ENCODE measurements at places on chromosomes 3 and 15.

GRCh38 chr3:42898896-42899675 is 6.9 kb upstream of the ZNF662 start:
- no peak for DNase-seq

GRCh38 chr15:72230197-72231065 is 559 bp downstream of the PKM start:
- DNase-seq: peak; percentile 54

DNA sequence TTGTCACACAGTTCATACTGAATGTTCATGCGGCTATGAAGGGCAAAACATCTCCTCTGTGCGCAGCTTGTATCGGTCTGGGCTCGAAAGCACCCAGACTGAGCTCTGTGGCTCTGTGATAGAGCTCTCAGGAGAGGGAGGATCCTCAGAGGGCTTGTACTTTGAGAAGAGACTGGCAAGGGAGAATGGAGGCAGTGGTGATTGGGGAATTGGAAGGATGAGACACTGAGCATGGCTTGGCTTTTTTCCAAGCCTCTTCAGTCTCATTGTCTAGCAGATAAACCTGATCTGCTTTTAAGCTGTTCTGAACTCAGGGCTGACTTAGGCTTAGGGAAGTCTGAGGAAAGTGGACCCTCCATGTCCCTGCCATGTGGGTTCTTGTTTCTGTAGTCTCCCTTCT is 43.0 kb downstream of the RAD54L2 start:
- no peak for DNase-seq

- DNase-seq: no peak
Measured at GRCh38 chr15:84874981-84875699, 9.3 kb upstream of the SLC28A1 start.

- DNase-seq: no peak
Measured at GRCh38 chr3:158685159-158685558, 12.7 kb upstream of the LXN start.

GRCh38 chr3:131036200-131036816 is 9.6 kb downstream of the NEK11 start:
- no peak for DNase-seq

DNA sequence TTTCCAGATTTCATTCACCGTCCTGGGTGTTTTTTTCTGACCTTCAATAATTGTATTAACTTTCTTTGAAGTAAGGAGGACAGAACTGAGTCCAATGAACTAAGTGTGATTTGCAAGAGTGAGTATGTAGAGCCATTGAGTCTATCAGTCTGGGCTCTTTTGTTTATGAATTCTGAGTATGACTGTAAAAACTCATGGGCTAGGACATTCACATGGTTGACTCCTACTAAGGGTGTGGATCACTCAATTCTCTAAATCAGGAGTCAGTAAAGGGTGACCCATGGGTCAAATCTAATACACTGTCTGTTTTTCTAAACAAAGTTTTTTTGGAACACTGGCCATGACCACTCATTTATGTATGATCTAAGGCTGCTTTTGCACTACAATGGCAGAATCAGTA is 269.0 kb downstream of the ZNF385D start:
- DNase-seq: no peak

DNA sequence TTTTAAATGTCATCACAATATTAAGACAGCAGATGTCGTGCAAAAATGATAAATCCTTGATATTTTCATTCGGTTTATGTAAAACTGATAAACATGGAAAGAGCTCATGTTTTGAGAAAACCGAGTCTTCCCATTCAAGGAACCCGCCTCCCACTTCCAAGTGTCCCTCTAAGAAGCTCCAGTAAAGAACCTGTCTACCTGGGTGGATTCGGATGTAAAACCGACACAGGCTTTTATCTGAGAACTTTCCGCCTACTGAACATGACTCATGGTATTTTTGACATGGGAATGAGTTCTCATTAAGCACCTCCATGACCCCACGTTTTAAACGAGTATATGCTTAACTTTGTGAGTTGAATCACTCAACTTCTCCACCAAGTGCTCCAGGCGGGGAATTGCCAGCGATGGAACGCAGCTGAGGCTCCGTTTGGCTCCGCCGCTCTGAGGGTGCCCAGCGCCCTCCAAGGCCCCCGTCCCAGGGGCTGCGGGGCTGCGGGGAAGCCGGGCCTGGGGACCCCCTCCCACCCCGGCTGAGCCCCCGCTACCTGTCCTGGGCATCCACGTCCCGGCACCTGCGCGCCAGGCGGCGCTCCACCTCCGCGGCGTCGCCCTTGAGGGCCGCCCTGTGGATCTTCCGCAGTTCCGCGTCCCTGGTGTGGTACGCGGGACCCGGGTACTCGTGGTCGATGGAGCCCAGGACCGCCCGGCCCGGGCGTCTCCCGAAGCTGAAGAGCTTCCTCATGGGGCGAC is 119.9 kb downstream of the LMLN start:
- DNase-seq: peak; percentile 35

DNA sequence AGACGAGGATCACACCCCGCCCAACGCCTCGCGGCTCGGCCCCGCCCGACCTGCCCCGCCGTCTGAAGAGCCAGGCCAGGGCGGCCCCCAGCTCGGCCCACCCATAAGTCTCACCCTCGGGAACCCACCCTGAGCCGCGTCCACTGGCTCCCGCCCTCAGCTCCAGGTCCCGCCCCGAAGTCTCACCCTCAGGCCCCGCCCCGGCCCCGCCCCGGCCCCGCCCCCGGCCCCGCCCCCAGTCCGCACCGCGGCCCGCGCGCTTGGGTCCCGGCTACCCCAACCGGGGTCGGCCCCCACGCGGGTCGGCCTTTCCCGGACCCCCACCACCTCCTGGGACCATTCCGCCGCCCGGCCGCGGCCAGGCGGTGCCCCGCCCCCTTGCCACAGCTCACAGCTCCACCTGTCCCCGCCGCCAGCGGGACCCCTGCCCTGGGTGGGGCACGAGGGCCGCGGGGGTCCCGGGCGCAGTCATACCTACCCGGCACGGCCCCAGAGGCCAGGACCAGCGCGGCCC is 489 bp downstream of the CSPG5 start:
- peak; percentile 9 for DNase-seq

- no peak for DNase-seq
Measured at GRCh38 chr15:55267401-55268175, 22.0 kb downstream of the RAB27A start.

GRCh38 chr15:40988156-40988555 is 34.9 kb downstream of the CHAC1 start:
- no peak for DNase-seq

GRCh38 chr3:11764931-11765363 is 81.7 kb downstream of the TAMM41 start:
- no peak for DNase-seq

DNA sequence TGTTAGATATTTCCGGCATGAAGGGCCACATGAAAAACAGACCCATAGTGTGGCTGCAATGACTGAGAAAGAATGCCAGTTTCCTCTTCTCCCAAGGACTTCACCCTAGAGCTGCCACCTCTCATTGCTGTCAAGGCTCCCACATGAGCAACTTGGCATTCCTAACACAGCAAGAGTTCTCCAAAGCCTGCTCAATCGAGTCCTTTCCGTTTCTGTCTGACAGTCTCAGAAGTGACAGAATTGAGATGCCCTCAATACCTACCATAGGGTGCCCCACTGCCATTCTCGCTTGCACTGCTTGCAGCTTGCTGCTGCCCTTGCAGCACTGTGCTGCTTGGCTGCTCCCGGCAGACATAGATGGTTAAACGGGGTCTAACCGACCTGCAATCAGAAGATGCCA is 44.3 kb downstream of the UBP1 start:
- no peak for DNase-seq

DNA sequence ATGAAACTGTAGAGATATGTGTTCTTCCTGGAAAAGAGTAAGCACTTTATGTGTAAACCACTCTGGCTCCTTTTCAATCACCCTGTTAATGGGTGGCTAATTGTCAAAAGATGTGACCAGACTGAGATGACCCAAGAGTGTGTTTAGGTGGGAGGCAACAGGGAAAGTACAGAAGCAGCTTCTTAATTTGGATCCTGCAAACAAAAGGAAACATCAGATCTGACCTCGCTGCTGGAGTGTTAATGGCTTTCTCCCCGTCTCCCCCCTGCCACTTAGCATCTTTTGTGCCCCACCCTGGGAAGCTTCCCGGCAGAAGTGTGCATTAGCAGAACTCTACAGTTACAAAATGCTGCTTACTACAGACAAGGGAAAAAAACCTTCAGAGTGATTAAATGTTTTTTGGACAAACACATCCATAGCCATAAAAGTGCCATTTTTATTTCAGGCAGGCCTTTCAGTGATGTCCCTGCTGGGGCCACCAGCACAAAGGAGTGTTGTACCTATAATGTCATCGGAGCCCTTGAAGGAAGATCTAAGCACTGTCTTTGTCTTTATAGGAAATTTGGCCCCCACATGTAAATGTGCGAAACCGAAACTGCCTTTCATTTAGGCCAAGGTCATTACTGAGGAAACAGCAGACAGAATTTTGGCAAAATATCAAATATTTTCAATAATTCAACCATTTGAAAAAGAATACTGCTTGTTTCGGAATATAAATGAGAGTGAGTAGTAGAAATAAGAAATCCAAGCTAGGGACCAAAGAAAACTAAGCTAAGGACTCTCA is 311.0 kb downstream of the WDR72 start:
- no peak for DNase-seq

DNA sequence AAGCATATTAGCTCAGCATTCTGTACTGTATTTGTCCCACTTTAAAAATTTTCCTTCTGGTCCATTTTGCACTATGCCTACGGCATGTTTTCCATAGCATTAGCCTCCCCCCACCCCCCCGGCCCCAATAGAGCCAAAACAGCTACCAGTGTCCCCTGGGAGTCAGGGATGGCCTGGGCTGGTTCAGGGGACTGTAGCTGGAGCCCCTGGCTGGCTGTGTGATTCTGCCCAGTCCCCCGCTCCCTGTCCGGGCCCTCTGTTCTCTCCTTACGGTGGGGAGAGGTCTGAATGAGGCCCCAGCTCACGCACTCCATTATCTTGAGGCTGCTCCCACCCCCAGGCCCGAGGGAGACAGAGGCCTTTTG is 70.1 kb downstream of the KLF15 start:
- DNase-seq: no peak

DNA sequence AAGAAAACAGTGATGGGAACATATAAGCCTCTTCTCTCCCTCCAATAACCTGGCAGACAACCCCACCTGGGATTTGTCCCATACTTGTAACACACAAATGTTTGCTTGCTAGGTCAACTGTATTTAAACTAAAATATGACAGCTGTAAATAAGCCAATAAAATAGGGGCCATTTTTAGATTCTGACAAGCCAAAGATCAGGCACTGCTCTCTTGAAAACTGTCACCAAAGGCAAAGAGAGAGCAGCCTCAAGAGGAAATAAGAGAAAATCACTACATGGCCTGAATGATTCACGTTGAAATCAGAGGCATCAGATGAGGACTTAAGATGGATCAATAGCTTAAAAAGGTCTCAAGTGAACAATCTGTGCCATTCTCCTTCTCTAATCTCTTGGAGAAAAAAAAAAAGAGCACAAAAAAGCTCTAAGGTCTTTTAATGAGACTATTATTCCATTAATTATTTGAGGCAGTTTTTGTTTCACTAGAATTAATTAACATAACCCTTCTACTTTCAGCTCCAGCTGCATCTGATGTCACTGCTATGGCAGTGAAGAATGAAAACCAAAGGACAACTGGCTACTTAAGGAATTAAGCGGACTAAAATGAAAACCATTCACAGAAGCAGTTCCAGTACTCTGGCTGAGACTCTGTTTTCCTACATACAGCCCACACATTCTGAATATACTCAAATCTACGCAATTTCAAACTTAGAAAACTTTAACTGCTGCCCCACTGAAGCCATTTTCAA is 19.0 kb downstream of the MYO5A start:
- no peak for DNase-seq

DNA sequence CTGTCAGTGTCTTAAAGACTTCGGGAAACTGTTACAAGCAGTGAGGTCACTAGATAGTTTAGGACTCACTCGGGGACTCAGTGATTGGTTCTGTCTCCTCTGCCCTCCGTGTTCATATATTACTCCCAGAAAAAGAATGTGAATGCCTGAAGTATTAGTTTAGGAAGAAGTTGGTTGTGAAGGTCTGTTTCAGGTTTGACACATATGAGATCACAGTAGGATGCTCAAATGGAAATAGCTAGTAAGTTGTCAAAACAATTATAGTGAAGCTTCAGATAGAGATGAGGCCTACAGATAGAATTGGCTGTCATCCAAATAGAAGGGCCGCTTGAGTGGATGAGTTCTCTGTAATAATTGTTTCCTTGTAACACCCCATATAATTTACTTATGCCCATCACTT is 172.6 kb downstream of the PLCL2 start:
- DNase-seq: no peak

DNA sequence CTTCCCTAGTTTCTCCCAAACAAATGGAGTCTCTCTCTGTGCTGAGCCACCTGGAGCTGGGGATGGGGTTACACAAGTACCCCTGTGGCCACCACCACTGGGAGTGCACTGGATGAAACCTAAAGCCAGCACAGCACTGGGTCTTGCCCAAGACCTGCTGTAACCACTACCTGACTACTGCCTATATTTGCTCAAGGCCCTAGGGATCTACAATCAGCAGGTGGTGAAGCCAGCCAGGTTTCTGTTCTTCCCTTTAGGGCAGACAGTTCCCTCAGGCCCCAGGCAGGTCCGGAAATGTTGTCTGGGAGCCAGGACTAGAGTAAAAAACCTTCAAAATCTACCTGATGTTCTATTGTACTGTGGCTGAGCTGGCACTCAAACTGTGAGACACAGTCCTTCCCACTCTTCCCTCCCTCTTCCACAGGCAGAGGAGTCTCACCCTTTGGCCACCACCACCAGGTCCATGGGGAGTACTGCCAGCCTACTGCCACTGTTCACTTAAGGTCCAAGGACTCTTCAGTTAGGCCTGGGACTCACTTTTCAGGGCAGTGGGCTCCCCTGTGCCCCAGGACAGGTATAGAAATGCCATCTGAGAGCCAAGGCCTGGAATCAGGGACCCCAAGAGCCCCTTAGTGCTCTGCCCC is 23.8 kb downstream of the C3orf20 start:
- no peak for DNase-seq

DNA sequence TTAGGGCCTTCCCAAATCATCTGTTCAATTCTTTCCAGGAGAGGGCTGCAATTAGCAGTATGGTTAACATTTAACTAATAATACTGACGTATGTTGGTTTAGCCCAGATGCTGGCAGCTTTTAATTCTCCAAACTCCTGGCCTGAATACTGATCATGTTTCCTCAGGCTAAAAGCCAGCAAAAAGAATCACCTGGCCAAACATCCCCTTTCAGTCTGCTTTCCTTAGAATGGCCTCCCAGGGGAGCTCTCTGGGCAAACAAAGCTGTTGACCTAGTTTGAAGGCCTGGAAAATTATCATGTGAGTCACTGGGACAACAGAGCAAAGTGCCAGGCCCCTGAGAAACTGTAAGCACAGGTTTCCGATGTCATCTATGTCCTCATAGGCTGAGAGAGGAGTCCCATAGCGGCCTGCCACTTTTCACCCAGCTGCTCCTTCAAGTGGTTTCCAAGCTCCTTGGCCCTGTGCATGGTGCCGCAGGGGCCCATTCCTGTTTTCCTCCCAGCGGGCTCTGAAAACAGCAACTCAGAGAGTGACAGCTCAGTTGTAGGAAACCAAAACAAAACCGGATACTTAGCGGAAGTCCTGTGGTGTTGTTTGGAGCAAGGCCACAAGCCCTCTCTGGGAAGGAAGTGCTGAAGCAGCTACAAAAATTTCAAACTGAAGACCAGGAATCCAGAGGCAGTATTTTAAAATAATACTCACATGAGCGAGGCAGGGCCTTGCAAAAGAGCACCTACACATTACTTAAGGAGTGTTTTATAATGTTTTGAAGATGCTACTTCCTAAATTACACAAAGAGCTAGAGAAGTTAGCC is 36.5 kb upstream of the RAB11A start:
- DNase-seq: peak; percentile 15

All from stimulated activated CD4-positive, alpha-beta T cell treated with anti-CD3 and anti-CD28 coated beads, TNF-alpha, amount 100 ng/mL, for 1 hour (primary cell).